ENCODE measurements at places on chromosomes 3 and 15. TPM values are rescaled to one million over a fixed set of nuclear protein-coding genes. Genes with fewer than 3 reads are reported as not detected.

Gene STRC
- 0.03 TPM for total RNA-seq

Gene MEX3B
- 14.3 TPM for total RNA-seq

DNA sequence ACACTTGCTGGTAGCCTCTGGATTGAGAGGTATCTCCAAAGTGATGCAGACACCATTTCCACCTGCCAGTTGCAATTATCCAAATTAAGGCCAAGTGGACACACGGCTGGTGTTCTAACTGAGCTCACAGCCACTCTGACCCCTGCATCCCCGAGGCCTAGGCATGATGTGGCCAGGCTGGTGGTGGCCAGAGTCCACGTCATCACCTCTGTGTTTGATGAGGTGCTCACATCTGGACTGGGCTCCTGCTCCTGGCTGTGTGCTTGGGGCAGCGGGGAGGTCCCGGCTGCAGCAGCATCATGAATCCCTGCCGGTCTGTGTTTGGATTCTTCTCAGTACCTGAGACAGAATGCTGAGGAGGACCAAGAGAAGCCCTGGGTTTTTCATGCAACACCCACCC, 4.9 kb downstream of the OXTR start:
- DNase-seq, result no peak

Gene LINGO1
- total RNA-seq, result 11.9 TPM

Gene GOLGA6A
- total RNA-seq, result 4.7 TPM

GRCh38 chr15:92930776-92931175, 30.7 kb downstream of the CHD2 start:
- DNase-seq, result no peak

Gene XYLB
- total RNA-seq, result 1.5 TPM

DNA sequence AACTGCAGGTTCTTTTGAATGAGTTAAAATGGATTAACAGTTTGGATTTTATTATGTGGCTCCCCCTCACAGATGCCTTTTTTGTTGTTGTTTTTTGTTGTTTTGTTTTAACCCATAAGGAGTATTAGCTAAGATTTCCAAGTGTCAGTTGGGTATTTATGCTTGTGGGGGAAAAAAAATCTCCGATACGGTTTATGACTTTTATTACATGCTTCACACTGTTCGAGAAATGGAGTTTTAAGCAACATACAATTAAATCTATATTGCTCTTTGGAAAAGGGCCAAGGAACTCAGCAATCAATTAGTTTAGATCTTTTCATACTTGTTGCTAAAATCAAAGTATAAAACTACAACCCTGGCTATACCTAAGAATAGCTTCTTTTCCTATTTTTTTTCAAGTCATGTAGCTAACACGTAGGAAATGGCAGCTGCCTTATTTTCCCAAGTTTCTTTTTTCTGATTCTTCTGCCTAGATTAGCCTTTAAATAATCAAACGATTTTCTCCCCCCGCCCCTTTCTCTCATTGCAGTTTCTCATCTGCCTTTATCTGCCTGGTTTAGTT, 16.0 kb downstream of the NR2F2 start:
- DNase-seq, result no peak

DNA sequence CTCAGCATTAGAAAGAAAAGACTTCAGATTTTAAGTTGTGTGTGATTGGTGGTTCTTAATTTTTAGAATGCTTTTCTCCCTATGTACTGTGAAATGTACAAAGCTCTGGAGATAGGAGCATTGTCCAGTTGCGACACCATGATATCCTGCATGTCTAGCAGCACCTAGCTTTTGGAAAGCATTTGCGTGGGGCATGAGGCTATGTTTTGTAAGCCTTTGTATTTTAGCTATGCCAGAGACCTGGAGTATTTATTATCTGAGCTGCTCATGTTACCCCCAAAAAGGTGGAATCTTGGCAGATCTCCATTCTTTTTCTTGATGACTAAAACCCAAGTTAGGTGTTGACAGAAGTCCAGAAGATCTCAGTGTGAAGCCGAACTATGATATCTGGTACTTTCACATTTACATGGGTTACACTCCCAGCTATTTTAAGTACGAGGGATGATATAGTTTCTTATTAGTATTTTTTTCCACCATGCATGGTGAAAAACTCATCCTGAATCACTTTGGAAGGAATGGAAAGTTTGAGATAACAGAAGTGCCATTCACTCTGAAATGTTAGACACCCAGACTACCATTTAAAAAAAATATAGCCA, 126.7 kb upstream of the SAMMSON start:
- no peak for DNase-seq

DNA sequence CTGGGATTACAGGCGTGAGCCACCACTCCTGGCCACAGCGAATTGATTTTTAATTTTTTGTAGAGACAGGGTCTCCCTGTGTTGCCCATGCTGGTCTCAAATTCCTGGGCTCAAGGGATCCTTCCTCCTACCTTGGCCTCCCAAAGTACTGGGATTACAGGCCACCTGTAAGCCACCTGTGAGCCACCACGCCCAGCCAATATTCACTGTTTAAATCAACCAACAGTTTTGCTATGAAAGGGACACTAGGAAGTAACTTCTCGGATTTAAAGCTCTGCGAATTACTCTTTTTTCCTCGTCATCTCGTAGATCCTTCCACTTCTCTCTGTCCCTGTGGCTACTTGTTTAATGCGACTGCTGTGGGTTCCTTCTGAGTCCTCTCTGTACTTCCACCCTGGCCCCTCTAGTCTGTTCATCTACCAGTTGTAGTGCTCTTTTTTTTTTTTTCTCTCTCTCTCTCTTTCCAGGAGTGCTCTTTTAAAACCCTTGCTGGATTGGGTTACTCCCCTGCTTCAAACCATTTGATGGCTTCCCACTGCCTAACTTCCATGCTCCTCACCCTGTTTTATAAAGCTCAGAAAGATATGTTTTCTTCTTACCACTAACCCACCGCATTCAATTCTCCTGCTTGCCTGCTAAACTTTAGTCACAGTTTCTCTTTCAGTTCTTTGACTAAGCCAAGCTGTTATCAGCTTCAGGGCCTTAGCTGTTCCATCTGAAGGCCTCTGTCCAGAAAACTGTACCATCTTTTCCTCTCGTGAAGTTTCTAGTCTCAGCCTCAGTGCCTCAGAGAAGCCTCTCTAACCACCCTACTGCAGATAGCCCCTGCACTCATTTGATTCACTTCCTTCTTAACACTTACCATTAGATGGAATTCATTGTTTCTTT, 12.4 kb downstream of the RTF1 start:
- no peak for DNase-seq

DNA sequence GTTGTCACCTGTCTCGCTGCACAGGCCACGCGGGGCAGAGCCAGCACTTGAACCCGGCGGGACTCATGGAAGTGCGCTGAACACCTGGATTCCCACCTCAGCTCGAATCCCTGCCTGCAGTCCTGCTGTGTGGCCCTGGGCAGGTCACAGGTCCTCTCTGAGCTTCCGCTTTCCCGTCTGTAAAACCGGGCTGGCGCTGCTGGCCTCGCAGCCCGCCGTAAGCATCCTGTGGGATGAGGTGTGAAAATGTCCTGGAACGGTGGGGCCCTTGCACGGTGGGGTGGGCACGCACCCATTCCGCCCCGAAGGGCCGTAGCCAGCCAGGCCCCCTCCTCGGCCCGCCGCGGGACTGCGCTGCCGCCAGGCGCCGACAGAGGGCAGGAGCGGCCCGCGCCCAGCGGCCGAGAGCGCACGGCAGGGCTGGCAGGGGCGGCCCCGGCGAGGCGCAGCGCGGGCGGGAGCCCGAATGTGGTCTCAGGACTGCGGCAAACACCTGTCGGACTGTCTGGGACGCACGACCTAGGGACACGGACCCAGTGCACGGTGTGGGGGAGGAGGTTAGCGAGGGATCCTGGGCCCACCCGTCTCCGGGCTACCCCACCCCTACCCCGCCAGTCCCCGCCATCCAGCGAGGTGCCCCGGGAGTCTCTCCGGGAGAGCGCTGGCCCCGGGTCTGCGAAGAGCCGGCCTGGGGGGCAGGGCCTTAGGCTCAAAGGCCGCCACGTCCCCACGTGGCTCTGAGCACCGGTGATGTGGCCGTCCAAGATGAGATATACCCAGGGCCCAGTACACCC, 40.4 kb downstream of the DNAJB8 start:
- DNase-seq, result peak; percentile 99

Gene TUBGCP4
- total RNA-seq, result 15.5 TPM

Gene WDR49
- total RNA-seq, result 0.35 TPM

DNA sequence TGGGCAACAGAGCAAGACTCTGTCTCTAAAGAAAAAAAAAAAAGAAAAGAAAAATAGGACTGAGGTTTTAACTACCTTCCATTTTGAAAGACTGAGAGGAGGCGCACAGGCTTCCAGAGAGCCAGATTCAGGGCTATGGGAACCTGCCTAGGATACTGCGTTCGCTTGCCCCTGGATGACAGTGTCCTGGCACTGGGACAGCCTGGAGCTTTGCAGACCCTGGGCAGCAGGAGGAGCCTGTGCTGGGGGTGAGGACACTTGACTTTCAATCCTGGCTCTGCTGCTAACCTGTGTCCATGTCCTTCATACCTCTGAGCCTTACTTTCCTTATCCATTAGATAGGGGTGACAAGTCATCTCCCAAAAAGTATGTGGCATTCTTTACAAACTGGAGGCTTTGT, 31.2 kb downstream of the CD276 start:
- no peak for DNase-seq
